Mesendoderm (in vitro differentiated cells): ENCODE measurements at places on chromosomes 3 and 15.

GRCh38 chr15:83491486-83491885, 44.3 kb downstream of the SH3GL3 start:
- no peak for DNase-seq

GRCh38 chr3:181300033-181300432, 310.5 kb upstream of the DNAJC19 start:
- DNase-seq = no peak

- no peak for DNase-seq
Observed at GRCh38 chr15:92155934-92156333, 237.7 kb upstream of the ST8SIA2 start.

- DNase-seq = no peak
Observed at GRCh38 chr3:192061426-192061825, 600.5 kb downstream of the PYDC2 start.

DNA sequence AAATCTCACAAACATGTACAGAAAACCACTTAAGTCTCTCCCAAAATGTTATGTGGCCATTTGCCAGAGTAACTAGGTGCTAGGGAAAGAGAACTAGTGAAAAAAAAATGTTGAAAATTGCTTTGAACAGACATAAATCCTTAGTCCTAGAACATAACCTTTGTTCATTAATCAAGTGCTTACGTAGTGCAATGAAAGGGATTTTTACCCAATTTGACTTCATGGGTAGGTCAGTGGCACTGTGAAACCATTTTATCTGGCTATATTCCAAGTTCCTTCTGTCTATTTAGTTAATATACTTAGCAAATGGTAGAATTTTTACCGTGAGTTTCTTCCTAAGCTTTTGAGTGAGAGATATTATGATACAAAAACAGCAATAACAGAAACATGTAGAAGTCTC, 209.4 kb downstream of the DIPK2A start:
- no peak for DNase-seq

- DNase-seq = no peak
Observed at GRCh38 chr3:125262161-125262560, 49.6 kb upstream of the SLC12A8 start.
